ENCODE measurements at places on chromosomes 16 and 17.

- DNase-seq, result no peak
Measured at GRCh38 chr17:78737332-78737731, 44.7 kb downstream of the CYTH1 start.

- DNase-seq, result no peak
Measured at GRCh38 chr17:73835605-73836004, 191.4 kb upstream of the SDK2 start.

- DNase-seq, result no peak
Measured at GRCh38 chr17:52136166-52136565, 22.3 kb downstream of the CA10 start.

- DNase-seq, result no peak
Measured at GRCh38 chr16:13270602-13271001, 369.2 kb downstream of the SHISA9 start.

DNA sequence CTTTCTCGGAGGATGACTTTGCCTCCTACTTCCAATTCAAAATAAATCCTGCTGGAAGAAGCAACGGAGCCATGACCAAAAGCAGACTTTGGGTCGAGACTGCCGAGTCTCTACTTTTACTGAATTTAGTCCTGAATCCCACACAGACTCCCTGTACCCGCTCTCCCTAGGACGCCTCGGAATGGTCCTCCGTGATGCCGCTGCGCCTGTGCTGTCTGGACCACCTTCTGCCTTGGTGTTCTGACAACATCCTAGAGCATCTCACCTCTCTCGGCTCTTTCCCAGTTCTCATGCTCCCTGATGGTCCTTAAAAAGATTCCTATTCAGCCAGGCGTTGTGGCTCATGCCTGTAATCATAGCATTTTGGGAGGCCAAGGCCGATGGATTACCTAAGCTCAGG, 181.1 kb upstream of the HSBP1 start:
- no peak for DNase-seq

- DNase-seq, result no peak
Measured at GRCh38 chr16:28585674-28586073, 11.2 kb downstream of the SULT1A2 start.
